IMR-90 (cell line): ENCODE measurements at places on chromosomes 5 and 9. TPM values are rescaled to one million over a fixed set of nuclear protein-coding genes. Genes with fewer than 3 reads are reported as not detected.

Gene SCGB3A2
- not detected in 2 replicates for total RNA-seq

Gene HEMGN
- not detected in 2 replicates for total RNA-seq

Gene TMC1
- total RNA-seq, result not detected in 2 replicates

DNA sequence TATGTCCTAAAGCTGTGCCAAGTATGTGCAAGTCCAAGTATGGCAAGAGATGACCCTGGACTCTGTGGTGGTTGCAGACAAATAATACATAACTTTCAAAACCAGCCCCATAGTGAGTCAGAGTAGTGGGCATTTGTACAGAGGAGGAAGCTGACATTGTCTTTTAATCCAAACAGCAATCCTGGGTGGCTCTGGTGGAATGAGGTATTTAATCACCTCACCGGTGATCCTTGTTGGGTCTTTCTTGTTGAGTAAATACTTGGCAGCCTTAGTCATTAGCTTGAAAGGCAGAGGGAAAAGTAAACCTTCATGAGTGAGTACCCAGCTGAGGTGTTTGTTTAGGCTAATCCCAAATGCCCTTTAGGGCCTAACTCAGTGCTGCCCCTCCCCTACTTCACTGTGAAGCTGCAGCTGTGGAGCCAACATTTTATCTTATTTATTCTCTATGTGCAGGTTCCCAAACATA, 148.7 kb upstream of the SLC12A2 start:
- peak; percentile 63 for DNase-seq

GRCh38 chr5:157390551-157391297, 69.3 kb upstream of the NIPAL4 start:
- DNase-seq, result peak; percentile 94

GRCh38 chr9:5843794-5844471, 11.0 kb upstream of the ERMP1 start:
- DNase-seq, result peak; percentile 29

GRCh38 chr9:87016681-87017080, 69.4 kb upstream of the GAS1 start:
- DNase-seq, result no peak

GRCh38 chr9:84136119-84136868, 155.7 kb downstream of the RMI1 start:
- DNase-seq, result peak; percentile 29
